Esophagus squamous epithelium (tissue), 5 donors: ENCODE measurements at places on chromosomes 11 and 22.

- no peak for DNase-seq
Observed at GRCh38 chr22:16953206-16954059, 54.6 kb downstream of the GAB4 start.

GRCh38 chr11:128629516-128630106, 42.3 kb upstream of the ETS1 start:
- DNase-seq, result no peak

- no peak for DNase-seq
Observed at GRCh38 chr22:23036684-23037428, 33.5 kb upstream of the GNAZ start.

GRCh38 chr11:24754406-24754805, 257.6 kb downstream of the LUZP2 start:
- no peak for DNase-seq

GRCh38 chr22:30424534-30425326, 838 bp upstream of the MTFP1 start:
- no peak for DNase-seq

- DNase-seq, result no peak
Observed at GRCh38 chr22:23272834-23273233, 92.5 kb downstream of the BCR start.

DNA sequence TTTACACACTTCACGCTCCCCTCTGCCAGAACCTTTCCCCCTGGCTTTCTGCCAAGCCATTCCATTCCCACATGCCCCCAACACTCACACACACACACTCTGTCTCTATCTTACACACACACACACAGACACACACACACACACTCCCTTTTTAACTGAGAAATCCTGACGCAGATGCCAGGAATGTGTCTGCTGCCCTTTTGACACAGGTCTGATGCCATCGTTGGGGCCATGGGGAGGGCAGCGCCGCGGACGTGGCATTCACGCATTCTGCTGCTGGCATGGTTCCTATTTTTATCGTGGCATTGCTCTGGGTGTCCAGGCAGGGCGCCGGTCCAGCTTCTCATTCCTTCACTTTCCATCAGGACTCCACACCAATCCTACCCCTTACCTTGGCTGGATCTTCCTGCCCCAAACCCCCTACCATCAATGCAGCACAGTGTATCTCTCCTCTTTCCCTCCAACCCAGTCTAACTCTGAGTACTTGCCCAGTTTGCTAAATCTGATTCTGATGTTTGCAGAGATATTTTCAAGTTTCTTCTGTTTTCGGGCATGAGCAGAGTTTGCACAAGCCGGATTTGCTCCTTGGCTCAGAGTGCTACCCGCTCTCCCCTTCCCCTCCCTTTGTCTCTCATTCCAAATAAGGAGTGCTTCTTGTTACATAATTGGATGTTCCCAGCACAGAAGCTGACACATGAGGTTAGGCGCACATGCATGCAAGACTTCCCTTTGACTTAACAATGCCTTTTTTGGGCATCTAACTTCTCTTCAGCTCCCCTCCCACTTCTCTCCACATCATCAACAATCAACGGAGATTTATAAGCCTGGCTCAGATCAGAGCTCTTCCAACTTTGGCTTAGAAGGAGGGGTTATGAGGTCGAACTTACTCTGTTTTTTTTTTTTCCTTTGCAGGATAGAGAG, 18.8 kb downstream of the SNX19 start:
- DNase-seq, result no peak

DNA sequence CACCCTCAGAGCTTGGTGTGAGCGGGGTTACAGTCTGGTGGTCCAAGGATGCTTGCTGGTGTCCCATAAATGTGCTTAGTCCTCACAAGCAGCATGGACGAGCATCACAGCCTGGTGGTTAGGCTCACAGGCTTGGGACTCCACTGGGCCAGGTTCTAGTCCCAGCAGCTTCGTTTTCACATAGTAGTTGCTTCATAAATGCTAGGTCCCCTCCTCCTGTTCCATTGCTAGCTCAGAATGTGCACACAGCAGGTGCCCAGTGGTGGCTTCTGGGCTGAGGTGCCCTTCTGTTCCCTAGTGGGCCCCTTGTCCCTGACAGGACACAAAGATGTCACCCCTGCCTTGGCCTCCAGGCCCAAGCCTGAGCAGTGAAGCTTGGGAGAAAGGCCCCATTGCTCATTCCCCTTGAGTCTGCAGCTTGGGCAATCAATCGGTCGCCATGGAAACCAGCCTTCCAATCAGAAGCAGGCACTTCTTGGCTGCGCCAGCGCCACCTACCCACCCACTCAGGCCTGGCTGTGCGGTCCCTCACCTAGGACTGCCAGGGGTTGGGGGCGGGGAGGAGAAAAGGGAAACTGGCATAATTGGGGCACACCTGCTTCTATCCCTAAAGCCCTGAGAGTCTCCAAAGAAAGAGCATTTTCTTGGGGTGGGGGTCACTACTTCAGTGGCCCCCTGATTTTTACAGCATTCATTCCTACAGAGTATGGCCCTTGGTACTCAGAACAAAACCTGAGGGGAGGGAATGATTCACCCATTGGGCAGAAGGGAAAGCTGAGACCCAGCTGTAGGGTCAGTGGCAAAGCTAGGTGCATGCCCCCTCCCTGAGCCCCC, 48.1 kb downstream of the CYTH4 start:
- DNase-seq, result no peak

- DNase-seq, result no peak
Observed at GRCh38 chr11:119297938-119298337, 19.0 kb downstream of the MCAM start.

DNA sequence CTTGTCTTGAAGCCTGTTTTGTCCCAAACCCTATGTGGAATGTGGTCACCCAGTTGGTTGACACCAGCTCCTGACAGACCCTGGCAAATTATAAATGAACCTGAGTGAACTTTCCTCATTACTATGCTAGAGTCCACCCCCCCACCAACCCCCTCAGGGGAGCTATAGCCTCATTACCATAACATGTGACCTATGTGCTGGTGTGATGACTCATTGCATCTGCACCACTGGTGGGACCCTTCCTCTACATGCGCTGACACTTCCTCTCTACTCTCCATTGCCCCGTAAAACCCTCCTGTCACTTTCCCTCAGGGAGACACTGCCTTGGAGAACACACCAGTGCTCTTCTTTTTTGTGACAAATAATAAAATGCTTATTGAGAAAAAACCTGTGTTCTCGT, 105.0 kb upstream of the SESN3 start:
- no peak for DNase-seq

GRCh38 chr22:33914699-33915098, 5.6 kb downstream of the LARGE1 start:
- DNase-seq, result no peak

GRCh38 chr11:96213500-96213899, 129.5 kb downstream of the MAML2 start:
- no peak for DNase-seq

- DNase-seq, result no peak
Observed at GRCh38 chr11:134535029-134536025, 123.3 kb upstream of the B3GAT1 start.

GRCh38 chr11:1751531-1751921, 1.1 kb upstream of the IFITM10 start:
- no peak for DNase-seq

DNA sequence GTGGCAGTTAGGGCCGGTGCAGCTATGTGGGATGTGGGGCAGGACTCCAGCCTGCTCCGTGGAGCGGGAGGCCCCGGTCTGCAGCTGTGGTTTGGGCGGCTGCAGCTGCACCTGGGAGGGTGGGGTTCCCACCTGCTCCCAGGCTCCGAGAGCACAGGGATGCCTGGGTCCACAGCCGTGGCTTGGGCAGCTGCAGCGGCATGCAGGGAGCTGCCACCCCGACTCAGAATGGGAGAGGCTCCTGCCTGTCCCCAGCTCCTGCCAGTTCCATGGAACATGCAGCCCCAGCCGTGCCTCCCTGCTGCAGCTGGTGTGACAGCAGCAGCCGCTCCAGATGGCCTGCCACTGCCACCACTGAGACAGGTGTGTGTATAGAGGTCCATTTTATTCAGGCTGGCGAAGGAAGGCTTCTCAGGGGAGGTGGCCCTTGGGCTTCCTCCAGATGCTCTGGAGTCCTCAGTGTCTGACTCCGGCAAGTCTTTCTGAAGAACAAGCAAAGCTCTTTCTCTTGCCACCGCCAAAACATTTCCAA, 21.8 kb upstream of the UPK3A start:
- no peak for DNase-seq

- DNase-seq, result no peak
Observed at GRCh38 chr11:19288256-19288655, 47.5 kb upstream of the E2F8 start.

GRCh38 chr22:49446145-49446758, 381.4 kb downstream of the BRD1 start:
- no peak for DNase-seq

DNA sequence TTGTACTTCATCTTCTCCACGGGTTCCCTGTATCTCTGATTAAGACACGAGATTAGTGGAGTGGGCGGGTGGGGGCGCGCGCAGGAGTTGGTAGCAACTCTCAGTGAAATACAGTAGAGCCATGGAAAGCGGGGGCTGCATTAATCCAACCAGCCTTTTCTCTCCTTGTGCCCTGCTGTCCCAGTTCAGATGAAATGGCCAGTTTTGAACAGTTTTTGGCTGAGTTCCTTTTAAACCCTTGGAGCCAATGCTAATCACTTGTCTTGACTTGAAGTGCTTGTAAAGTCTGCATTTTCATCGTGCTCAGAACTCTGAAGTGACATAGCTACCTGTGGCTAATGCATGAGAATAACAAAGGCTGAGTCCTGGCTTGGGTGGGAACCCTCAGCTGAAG, 734 bp upstream of the TMEM123 start:
- DNase-seq, result no peak

GRCh38 chr11:114348200-114349191, 51.8 kb downstream of the C11orf71 start:
- DNase-seq, result no peak

DNA sequence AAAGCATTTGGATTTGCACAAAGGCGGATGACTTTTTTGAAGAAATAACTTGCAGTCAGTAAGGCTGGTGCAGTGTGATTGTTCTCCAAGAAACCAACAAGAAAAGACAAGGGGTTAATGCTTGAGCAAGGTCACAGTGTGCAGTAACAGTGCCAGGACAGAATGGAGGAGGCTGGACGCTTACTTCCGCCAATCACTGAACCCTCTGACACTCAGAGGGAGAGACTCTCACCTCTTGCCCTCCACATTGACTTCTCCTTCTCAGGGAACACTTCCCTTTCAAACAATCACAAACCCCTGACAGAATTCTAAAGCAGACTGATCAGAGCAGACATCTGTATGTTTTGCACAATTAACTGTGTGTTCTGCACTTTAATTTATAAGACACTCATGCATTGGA, 228.4 kb downstream of the BLID start:
- DNase-seq, result no peak

- DNase-seq, result no peak
Observed at GRCh38 chr11:126483621-126484195, 128.2 kb downstream of the ST3GAL4 start.

DNA sequence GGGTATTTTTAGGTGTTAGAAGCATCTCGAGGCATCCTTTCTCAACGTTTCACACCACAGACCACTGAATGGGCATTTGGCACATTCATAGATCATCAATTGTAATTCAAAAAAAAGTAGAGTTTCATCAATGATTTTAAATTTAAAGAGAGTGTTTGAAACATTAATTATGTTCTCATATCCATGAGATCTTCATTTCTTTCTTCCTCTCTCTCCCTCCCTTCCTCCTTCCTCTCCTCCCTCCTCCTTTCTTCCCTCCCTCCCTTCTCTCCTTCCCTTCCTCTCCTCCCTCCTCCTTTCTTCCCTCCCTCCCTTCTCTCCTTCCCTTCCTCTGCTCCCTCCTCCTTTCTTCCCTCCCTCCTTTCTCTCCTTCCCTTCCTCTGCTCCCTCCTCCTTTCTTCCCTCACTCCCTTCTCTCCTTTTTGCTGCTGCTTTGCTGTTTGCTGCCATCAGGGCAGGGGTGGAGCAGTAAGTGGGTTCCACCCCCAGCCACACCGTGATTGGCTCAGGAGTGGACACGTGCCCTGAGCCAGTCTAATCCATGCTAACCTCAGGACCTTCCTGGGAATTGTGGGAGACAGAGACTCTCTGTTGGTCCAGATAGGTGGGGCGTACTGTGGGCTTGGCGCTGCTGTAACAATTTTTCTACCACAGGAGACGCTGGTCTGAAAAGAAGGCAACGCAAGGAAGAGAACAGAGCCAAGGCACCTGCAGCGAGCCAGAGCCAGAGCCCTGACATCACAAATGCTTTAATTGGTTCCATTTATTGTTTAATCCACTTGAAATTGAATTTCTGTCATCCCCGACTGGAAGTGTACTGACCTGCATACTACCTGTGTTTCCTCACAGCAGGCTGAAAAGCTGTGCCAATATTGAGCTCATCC, 33.7 kb upstream of the APOBEC3A start:
- DNase-seq, result no peak

- DNase-seq, result no peak
Observed at GRCh38 chr22:31241936-31242335, 29.8 kb downstream of the LIMK2 start.

GRCh38 chr22:32338757-32339156, 18.9 kb upstream of the RFPL3 start:
- no peak for DNase-seq

DNA sequence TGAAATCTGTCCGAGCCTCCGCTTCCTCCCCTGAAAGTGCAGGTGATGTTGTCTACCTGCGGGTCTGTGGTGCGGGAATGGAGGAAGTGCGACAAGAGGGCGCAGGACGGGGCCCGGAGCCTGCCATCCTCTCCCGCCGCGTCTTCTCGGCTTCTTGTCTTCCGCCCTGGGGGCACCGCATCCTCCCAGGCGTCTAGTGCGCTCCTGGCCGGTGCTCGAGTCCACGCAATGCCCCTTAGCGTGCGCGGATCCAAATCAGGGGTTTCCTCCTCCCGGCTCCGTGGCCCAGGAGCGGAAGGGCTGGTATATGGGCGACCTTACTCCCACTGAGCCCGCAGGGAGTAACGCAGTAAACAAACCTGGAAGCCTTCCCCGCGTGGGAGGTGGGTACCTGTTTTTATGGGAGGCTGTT, 405 bp downstream of the SFI1 start:
- no peak for DNase-seq

- no peak for DNase-seq
Observed at GRCh38 chr22:24601217-24602104, 1.5 kb upstream of the GGT1 start.

- DNase-seq, result no peak
Observed at GRCh38 chr22:24566899-24567511, 11.2 kb downstream of the SNRPD3 start.

DNA sequence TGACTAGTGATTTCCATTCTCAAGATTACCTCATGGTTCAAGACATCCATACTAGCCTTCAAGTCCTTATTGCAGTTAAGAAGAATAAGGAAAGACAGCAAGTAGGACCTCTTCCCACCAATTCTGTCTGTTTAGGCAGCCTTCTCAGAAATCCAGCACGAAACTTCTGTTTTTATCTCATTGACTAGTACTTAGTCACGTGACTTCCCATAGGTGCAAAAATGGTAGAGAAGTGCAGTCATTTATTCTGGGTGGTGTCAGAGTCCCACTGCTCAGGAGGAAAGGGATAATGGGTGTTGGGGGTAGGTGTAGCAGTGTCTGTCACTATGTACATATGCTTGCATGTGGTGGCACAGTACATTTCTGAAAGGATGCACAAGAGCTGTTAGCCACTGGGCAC, 57.7 kb upstream of the SORL1-AS1 start:
- DNase-seq, result no peak
